ENCODE measurements at places on chromosomes 6 and 20.

DNA sequence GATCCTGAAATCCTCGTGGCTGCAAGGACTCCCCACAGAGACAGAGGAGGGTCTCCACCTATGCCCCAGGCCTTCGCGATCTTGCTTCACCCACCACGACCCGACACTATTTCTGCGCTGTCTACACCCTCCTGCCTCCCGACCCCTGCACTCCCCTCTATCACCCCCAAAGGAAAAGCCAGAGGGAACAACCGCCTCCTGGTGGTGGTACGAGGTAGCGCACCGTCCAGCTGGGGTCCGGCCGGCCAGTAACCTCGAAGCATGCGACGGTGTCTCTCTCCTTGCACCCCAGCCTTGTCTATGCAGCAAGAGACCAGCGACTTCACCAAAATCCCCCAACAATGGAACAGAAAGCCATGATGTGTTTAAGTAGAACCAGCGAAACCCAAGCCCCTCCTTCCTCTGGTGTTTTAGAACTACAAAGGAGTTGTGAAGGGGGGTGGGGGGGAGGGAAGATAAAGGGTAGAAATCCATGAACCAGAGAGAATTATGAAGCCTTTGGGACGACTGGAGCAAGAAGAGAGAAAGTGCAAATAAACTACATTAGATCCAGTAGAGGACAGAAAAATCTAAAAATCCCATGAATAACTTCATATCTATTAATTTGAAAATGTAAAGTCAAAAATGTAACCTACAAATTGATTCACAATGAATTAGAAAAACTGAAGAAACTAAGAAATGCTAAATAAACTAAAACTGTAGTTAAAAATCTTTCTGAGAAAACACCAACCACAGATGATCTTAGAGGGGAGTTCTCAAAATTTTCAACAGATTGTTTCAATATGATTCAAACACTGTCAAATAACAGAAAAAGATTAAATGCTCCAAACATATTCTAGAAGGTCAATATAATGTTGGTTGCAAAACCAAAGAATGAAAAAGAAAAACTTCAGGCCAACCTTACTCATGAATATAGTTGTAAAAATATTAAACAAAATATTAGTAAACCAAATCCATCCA, 168.0 kb downstream of the CDK19 start:
- no peak for DNase-seq

DNA sequence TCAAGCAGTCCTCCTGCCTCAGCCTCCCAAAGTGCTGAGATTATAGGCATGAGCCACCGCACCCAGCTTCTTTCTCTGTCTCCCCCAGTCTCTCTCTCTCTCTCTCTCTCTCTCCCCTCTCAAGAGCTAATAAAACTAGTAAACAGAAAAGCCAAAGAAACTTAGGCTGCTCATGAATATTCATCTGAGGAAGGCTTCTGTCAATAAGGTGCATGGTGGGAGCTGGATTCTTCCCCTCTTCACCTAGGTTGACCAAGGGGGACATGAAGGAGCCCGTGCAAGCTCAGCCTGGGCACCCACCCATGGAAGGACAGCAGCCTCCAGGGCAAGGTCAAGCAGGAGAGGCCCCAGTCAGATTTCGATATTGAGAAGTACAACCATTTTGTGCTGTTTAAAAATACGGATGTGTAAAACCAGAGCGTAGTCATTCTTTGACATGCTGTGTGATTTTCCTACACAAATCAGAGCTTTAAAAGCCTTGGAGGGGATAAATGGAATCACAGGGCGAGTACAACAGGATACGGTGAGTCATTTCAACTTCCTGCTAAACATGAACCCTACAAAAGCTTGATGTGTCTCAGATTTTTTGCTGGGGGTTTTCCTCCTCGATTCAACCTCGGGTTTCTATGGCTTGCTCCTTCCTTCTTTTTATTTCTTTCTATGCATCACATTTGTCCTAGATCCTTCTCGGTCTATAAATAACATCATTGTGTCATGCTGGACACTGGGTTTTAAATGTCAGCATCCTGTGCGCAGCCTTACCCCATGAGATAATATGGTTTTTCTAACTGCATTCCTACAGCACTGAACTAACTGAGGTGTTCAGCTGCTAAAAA, 368.9 kb upstream of the JARID2 start:
- peak; percentile 64 for DNase-seq

- DNase-seq = no peak
Observed at GRCh38 chr20:52923123-52923937, 48.8 kb upstream of the TSHZ2 start.

- DNase-seq = no peak
Observed at GRCh38 chr6:109791301-109791700, 100.2 kb downstream of the FIG4 start.

- no peak for DNase-seq
Observed at GRCh38 chr6:107684996-107685395, 139.1 kb downstream of the SCML4 start.

GRCh38 chr20:25668446-25668845, 28.2 kb downstream of the ZNF337 start:
- no peak for DNase-seq

- DNase-seq = no peak
Observed at GRCh38 chr20:32206760-32207625, 550 bp downstream of the PLAGL2 start.

- DNase-seq = no peak
Observed at GRCh38 chr6:39933669-39934130, 562 bp downstream of the MOCS1 start.

DNA sequence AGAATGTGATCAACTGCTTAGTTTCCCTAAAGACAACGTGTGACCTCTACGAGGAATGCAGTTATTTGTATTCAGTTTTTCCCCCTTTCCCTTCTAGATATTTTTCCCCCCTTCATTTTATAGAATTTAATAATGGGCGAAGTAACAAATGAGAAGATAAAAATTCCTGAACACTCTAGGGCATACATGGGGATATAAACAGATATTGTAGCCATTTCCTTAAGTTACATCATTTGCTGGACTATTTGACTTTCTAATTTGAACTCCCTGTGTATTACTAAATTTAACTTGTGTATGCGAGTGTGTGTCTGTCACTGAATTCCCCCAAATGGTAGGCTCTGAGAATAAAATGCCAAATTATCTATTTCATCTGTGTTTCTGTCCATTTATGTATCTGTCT, 99.0 kb upstream of the ZFP64 start:
- DNase-seq = no peak

GRCh38 chr20:25584905-25585704, at the start of gene NINL:
Gene NINL (minus strand): TSS chr20:25585531. CDS start chr20:25526587, 58,944 bp downstream.
- DNase-seq = peak; percentile 37

- no peak for DNase-seq
Observed at GRCh38 chr6:279341-280029, 12.8 kb upstream of the DUSP22 start.

DNA sequence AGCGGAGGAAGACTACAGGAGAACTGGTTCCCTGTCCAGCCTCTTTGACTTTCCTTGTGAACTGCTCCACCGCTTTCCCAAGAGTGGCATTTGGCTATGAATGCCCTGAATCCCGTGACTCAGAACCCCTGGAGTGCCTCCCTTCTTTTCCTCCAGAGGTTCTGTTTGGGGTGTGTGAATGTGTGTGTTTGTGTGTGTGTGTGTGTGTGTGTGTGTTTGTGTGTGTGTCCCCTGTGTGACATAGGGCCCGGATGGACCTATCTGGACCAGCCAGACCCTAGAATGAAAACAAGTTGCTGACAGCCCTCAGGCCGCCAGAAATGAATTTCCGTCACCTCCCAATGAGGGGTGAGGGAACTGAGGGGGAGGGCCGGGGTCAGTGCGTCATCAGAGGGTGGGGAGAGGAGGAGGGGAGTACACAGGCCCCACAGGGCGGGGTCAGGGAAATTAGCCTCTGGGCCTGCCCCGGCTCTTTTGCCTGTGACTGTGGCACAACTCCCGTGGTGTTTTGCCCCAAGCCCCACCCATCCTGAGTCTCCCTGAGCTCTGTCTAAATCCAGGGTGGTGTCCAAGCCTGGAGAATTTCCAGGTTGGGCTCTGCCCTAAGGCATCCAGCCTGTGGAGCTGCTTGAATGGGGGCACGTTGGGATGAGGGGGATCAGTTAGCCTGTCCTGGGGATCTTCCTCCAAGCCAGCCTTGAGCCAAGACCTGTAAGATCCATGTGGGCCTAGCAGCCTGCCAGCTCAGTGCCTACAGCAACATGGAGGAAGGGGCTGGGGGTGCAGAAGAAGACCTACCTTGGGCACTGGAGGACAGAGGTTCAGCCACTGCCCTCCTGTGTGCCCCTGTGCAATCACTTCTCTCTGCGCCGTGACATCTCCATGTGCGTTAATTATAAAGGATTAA, 15.2 kb upstream of the MRPS18A start:
- peak; percentile 19 for DNase-seq

GRCh38 chr6:43877463-43878126, 107.6 kb downstream of the VEGFA start:
- no peak for DNase-seq

- peak; percentile 50 for DNase-seq
Observed at GRCh38 chr20:58891718-58892140, 39.2 kb downstream of the GNAS start.

DNA sequence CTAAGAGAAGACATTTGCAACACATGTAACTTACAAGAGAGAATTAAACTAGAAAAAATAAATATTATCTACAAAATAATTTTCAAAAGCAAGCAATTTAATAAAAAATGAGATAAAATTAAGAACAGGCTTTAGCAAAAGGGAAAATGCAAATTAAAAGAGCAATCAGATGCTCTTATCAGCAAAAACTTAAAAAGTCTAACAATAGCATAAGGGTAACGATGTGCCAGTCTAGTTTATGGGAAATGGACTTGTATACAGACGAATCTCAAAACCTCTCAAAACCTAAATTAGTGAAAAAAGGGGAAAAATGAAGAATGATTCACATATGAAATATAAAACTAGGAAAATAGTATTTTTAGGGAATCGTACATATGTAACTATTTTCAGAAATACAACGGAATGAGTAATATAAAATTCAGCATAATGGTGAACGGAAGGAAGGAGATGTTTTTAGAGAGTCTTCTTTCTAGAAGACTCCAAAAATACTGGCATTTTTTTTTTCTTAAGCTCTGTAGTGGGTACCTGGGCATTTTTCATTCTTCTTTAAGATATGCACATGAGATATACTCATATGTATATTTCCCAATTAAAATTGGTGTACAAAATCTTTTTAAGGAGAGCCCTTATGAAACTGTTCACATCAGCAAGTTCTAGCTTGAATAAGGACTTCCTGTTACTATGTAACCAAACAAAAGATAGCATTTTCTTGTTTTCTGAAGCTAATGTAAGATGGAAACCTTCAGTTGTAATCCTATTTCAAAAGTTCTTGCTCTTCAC, 927 bp upstream of the MANEA start:
- peak; percentile 36 for DNase-seq

DNA sequence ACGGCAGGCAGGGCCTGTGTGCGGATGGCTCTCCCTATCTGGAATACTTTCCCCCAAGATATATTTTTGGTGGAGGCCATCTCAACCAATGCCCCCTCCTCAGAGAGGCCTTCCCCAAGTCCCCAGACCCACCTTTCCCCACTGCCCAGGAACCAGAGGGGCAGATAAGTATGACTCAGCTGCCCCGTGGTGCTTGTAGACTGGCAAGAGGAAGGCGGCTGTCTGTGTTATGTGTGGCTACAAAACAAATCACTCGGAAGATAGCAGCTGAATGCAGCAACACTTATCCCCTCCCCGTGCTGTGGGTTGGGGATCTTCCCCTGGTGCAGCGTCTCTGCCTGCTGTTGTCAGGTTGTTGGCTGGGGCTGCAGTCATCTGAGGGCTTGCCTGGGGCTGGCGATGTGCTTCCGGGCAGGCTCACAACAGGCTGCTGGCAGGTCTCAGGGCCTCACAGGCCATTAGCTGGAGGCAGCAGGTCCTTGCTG, 7.1 kb downstream of the NPEPL1 start:
- no peak for DNase-seq

GRCh38 chr6:40160826-40161225, 226.6 kb upstream of the MOCS1 start:
- DNase-seq = no peak

All from CD4-positive, alpha-beta T cell treated with Interleukin-10 for 1 hour (primary cell).